Pons (tissue), 1 donor: ENCODE measurements at places on chromosomes 1 and 21.

DNA sequence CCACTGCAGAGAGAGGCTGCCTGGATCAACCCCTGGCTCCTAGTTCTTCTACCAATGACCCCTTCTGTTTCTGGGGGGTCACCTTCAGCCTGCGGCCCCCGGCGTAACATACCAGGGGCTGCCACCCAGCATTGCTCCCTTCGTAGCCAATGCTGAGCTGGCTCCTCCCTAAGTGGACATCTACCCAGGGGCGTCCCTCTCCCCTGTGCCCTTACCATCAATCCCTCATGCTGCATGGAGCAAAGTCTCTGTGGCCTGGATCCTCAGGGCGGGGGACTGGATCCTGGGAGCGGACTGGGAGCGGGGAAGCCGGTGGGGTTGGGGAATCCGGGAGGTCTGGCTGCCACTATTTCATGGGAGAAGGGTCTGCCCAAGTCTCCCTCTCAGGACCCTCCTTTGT is 28.6 kb downstream of the TRIM67 start:
- no peak for DNase-seq

- DNase-seq, result no peak
These were observed 82.2 kb downstream of the ST6GALNAC5 start for GRCh38 chr1:76949503-76949902.

GRCh38 chr1:30034105-30034626 is 689.2 kb downstream of the MATN1 start:
- no peak for DNase-seq

DNA sequence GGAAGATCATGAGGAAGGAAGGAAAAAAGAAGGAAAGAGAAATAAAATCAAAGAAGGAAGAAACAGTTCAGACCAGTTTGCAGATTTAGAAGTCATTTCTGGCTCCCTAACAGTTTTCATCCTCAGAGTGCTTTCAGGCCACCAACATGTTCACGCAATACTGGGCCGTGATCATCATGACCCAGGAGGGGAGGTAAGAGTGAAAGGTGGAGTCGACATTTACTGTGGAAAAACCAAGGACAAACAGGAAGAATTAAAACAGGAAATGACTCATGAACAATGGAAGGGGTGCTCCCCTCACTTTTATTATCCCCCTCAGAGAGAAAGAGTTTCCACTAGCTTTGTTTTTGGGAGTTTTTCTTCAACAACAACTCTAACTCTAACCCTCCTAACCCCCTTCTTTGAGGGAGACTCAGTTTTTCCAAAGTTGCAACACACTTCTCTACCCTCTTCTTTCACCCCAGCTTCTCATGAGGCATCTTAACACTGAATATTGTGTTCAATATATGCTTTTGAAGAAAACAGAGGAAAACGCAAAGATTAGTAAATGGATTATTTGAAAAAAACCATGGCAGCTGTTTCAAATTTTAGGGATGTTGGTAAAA is 60.4 kb downstream of the VANGL2 start:
- DNase-seq, result no peak

- no peak for DNase-seq
These were observed 9.7 kb upstream of the LHX8 start for GRCh38 chr1:75124510-75124909.

- no peak for DNase-seq
These were observed 107.6 kb downstream of the TSEN15 start for GRCh38 chr1:184158896-184159681.

GRCh38 chr1:8241417-8242014 is 76.4 kb upstream of the SLC45A1 start:
- no peak for DNase-seq

DNA sequence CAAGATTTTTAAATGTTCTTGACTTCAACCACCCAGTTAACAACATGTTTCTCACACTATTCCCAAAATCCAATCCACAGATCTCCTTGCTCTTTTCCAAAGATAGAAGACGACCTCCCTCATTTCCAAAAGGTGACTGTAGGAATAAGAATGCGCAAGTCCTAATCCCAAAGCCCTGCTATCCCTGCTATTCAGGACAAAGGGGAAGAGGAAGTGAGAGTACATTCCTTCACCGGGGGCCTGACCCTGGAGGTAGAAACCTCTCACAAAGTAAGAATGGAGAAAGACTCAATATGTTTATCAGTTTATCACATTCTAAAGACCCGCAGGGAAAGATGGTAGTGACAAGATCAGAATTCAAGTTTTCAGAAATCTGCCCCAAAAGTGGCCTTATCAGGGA is 55.7 kb downstream of the PLEKHA6 start:
- DNase-seq, result no peak

GRCh38 chr1:27451343-27451742 is 38.6 kb downstream of the WASF2 start:
- DNase-seq, result no peak

- DNase-seq, result no peak
These were observed 38.0 kb downstream of the SAMD13 start for GRCh38 chr1:84339503-84339902.

DNA sequence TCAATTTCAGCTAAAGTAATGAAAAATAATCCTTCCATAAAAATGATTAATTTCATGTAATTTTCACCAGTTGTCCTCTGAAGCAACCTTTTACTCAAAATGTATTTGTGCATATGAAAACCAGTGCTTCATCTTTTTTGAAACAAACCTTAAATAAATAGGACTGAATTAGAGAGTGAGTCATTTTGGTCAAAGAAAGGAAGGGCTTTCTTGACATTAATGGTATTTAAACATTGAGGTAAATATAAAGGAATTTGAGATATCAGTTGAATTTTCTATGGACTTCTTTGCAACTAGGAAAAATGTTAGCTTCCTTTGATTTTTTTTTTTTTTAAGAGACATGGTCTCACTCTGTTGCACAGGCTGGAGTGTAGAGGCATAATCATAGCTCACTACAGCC is 38.7 kb downstream of the SNX7 start:
- no peak for DNase-seq

DNA sequence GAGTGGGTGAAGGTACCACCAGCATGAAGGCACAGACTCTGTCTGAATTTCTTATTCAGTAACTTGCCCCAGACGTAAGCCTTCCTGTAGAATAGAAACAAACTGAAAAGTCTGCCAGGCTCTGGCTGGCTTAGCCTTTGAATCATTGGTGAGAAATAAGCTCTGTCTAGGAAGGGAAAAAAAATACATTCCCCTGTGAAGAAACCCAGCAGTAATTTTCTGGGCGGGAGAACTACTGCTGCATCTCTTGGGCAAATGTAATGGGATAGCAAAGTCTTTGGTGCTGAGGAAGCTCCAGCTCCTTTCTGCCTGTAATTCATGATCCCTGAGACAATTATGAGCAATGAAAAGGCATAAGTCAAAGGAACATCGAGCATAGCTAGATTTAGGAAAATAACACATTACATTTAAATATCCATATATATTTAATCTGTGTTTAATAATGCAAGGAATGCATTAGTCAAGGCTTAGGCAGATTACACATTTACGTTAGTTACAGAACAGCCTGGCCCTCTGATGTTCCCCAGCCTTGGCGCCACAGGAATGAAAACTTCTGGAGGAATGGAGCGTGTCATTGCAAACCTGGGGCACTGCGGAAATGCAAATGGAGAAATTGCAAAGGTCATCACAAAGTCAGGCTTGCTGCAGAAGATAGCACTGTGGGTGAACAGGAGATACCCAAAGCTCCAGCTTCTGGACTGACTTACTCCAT is 216.3 kb upstream of the CAMK1G start:
- no peak for DNase-seq

GRCh38 chr1:107810291-107810951 is 154.6 kb downstream of the VAV3 start:
- DNase-seq, result no peak

DNA sequence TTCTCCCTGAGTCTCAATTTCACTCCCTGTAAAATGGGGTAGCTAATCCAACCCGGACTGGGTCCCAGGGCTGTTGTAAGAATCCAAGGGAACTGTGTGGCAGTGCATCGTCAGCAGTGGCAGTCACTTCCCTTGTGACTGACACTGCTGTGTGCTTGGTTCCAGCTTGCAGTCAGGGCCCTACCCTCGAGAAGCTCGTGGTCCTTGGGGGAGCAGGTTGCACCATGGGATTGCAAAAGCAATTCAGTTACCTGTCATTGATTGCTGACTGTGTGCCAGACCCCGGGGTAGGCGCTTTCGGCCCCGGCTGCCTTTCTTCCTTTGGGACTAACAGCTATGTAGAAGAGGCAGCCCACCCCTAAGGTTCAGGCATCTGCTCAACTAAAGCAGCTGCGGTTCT is 2.9 kb downstream of the PTPRF start:
- no peak for DNase-seq

GRCh38 chr1:211480941-211481545 is 10.9 kb downstream of the RD3 start:
- no peak for DNase-seq

GRCh38 chr21:35965699-35966098 is 94.6 kb downstream of the SETD4 start:
- no peak for DNase-seq

DNA sequence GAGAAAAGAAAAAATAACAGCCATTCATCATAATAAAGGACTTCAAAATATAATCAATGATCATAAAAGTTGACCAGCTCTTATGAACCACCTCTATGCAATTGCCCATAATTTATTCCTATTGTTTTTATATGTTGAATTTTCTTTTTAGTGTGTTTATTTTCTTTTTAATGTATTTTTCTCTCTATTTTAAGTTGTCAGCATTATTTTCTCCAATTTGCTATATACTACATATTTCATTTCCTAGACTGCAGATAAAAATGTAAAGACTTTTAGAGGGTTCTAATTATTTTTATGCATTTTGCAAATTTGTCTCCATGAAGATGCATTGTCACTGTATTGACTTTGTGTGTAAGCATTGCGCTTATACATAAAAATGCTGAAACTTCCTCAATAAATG is 58.4 kb downstream of the MROH9 start:
- DNase-seq, result no peak

DNA sequence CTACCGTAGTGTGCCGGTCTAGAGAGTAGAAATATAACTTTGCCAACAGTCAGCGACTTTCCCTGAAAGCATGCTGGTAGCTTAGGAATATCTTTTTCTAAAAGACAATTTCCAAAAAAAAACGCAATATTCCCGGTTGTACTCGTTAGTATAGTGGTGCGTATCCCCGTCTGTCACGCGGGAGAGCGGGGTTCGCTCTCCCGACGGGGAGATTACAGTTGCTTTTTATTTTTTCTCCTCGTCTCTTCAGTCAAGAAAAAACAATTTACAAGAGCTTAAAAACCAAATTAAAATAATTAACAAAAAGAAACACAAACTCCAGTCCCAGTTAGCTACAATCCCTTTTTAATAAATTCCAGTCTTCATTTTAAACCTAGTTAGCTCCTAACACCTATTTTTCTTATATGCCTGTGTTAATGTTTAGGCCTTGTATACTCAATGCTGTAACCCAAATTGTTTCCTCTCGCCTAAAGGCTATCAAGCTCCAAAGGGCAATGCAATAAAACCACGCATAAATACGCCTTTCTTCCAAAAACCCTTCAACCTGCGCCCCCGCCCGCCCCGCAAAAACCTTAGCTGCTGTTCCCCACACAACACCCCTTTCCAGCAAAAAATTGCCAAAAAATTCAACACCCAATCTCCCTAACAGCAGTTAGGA is 7.8 kb downstream of the HSPA6 start:
- no peak for DNase-seq

DNA sequence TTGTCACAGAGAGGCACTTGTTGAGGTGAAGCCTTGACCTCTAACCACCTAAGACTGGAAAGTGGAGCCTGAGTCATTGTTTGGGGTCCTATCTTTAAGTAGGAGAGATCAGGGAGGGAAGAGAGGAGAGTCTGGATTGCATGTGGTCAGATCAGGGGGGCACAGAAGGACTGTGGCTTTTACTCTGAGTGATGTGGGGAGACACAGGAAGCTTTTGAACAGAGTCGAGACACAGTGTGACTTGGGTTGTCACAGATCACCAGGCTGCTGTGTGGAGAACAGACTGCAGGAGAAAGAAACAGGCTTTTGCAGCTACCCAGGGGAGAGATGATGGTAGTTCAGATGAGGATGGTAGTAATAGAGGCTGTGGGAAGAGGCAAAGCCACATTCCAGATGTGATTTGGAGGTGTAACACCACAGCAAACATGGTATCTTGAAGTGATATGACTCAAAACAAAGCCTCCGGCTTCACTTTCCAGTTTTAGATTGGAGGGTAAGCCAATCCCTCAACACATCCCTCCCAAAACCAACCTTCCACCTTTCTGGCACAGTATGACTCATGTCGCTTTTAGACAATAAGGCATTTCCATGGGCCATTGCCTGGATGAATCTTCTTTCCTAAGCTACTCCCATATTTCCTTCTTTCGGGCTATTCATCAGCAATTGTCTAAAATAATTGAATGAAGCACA is 125.8 kb upstream of the SLC44A3 start:
- no peak for DNase-seq

- no peak for DNase-seq
These were observed 852.0 kb upstream of the ADAMTS5 start for GRCh38 chr21:27818847-27819246.

DNA sequence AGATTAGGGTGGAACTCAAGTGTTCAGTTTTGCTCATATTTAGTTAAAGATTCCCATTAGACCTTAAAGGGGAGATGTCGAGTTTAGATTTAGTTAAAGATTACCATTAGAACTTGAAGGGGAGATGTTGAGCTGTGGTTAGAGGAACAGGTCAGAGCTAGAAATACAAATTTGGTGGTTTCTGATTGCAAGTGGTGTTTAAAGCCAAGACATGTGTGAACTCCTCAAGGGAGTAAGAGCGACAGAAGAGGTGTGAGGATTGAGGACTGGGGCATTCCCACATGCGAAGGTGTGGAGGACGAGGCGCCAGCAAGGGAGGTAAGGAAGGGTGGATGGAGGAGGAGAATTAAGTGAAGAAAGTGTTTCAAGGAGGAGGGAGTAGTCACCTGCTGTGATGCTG is 168.6 kb downstream of the IER5 start:
- DNase-seq, result no peak

GRCh38 chr1:22711071-22711470 is 432 bp downstream of the EPHB2 start:
- DNase-seq, result no peak

GRCh38 chr21:27564684-27565301 is 597.9 kb upstream of the ADAMTS5 start:
- DNase-seq, result peak; percentile 66
